HepG2 (cell line): ENCODE measurements at places on chromosomes 12 and 14.

DNA sequence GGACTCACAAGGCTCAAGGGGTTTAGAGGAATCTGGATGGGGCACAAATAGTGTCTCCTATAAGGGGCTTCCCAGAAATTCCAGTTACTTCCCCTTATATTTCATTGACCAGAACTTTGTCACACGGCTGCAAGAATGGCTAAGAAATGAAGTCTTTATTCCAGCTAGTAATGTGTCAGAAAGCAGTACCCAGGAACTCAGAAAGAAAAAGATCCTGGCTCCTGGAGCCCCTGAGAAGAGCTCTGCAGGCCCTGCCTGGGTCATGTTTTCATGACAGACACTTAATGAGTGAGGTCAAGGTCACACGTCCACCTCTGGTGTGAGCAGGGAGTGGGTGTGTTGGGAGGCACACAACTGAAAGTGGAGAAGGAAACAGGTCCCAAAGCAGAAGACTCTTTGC is 17.8 kb downstream of the KCNK13 start:
- no peak overlapping the region for H3K27ac ChIP-seq
- no peaks in the 10 kb centered on the region; the same call in 1 of the 2 replicates for H3K27me3 ChIP-seq
- H3K4me3 ChIP-seq, result no peak overlapping the region
- no peaks in the 10 kb centered on the region for H3K36me3 ChIP-seq
- no peaks in the 10 kb centered on the region for H3K4me1 ChIP-seq

- H3K36me3 ChIP-seq, result peaks cover 3% of the 10 kb centered on the region; the same call in 1 of the 3 replicates
- no peak for DNase-seq
- no peak overlapping the region for H3K4me3 ChIP-seq
- no peaks in the 10 kb centered on the region; the same call in 1 of the 2 replicates for H3K4me1 ChIP-seq
- H3K27ac ChIP-seq, result no peak overlapping the region
These were observed 75.7 kb downstream of the TSPAN9 start for GRCh38 chr12:3152892-3153291.

- DNase-seq, result no peak
- H3K27me3 ChIP-seq, result peaks cover 12% of the 10 kb centered on the region; the same call in 2 of the 3 replicates
- peaks cover 39% of the 10 kb centered on the region for H3K4me1 ChIP-seq
- no peak overlapping the region for H3K27ac ChIP-seq
- H3K4me3 ChIP-seq, result no peak overlapping the region
These were observed 3.4 kb downstream of the GDF11 start for GRCh38 chr12:55746174-55746912.

DNA sequence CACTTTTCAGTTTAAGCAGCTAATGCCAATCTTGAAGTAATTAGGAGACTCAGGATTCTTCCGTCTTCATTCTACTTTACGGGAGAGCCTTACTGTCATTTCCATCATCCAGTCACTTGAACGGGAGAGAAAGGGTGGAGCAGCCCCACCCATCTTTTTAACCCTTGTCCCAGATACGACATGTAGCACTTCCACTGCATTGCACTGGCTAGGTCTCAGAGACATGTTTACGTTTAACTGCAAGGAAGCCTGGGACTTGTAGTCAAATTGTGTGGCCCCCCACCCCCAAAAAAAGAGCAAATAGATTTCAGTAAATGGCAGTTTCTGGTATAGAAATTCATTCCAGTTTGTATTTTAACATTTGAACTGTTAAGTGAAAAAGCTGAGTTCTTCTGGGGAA is 46.1 kb upstream of the SYT1 start:
- no peaks in the 10 kb centered on the region for H3K4me1 ChIP-seq
- no peaks in the 10 kb centered on the region for H3K36me3 ChIP-seq
- H3K27ac ChIP-seq, result no peak overlapping the region
- no peak overlapping the region for H3K4me3 ChIP-seq
- no peaks in the 10 kb centered on the region for H3K27me3 ChIP-seq
